ENCODE measurements at places on chromosomes 16 and 17.

DNA sequence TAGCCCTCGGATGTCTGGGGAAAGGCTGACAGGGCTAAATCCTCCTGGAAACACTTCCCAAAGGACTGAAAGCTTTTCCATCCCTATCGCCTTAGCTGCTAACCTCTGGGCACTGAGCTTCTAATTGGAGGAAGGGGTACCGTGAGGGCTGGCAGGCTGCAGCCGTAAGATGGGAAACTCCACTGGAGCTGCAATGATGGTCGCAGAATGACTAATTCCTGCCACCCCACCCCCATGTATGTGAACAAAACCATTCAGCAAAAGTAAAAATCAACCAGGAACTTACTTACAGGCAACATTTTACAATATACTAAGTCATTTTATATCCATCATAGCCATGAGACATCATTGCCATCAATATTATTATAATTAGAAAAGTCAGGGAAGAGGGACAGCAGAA is 133.3 kb downstream of the ABCC12 start:
- no peak for DNase-seq

DNA sequence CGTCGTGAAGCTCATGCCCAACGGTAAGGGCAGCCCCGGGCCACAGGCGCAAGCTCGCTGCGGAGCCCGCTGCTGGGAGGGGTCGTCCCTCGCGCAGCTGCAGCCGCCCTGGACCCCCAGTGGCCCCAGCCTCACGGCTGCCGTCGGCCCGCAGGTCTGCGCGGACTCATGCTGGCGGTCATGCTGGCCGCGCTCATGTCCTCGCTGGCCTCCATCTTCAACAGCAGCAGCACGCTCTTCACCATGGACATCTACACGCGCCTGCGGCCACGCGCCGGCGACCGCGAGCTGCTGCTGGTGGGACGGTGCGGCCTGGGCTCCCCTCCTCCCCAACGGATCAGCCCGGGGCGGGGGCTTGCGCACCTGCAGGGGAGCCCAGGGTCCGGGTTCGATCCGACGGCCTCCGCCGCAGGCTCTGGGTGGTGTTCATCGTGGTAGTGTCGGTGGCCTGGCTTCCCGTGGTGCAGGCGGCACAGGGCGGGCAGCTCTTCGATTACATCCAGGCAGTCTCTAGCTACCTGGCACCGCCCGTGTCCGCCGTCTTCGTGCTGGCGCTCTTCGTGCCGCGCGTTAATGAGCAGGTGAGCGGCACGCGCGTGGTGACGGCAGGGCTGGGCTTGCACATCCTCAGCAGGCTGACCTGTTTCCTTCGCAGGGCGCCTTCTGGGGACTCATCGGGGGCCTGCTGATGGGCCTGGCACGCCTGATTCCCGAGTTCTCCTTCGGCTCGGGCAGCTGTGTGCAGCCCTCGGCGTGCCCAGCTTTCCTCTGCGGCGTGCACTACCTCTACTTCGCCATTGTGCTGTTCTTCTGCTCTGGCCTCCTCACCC is 5.8 kb downstream of the SLC5A2 start:
- DNase-seq, result peak; percentile 27

- DNase-seq, result no peak
These were observed 40.5 kb upstream of the KLHDC4 start for GRCh38 chr16:87806261-87806640.

GRCh38 chr16:29678691-29679267 is at the start of gene QPRT:
TSS of gene QPRT (plus strand) at chr16:29679180. CDS start at chr16:29679198, 18 bp downstream.
- peak; percentile 60 for DNase-seq

DNA sequence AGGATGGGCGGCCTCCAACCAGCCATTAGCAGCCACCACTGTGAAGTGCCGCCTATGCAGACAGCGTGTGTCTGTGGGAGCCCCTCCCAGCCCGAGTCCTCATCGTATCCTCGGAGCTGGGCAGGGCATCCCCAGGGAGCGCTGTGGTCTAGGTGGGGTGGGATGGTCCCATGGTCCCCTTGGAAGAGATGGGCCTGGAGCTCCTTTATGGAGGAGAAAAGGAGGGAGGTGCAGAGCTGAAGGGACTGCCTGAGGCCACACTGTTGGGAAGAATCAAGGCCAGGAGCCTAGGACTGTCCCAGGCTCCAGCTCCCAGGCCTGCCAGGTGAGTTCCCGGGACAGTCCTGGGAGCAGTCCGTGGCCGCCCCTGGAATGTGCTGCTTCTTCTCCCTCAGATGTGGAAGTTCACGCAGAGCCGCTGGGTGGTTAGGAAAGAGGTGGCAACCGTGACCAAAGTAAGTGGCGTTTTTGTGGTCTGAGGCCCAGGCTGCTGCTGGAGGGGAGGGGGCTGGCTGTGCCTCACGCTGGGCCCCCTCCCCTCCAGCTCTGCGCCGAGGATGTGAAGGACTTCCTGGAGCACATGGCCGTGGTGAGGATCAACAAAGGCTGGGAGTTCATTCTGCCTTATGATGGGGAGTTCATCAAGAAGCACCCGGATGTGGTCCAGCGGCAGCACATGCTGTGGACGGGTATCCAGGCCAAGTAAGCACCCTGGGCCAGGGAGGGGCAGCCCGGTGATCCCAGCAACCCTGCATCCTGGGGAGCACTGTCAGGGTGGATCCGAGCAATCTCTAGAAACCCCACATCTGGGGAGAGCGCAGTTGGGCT is 27.0 kb downstream of the POLR3E start:
- no peak for DNase-seq

DNA sequence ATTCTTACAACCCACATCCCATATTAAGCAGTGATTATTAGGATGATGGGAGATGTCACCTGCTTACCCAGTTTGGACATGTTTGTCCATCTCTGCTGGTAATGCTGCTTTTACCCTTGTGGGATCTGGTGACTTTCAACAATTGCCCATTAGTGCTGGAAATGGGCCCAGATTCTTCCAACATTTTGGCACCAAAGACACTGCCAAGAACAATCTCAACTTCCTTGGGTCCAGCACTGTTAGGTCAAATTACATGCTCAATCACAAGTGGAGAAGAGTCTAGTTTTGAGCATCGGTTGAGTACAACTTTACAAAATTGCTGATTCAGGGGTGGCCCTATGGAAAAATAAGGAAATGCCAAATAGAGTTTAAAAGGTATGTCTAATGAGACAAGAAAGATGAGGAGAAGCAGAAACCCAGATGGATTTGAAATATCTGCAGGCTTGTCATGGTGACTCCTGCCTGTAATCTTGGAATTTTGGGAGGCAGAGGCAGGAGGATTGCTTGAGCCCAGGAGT is 13.0 kb upstream of the ZFP3 start:
- DNase-seq, result no peak

GRCh38 chr17:41322094-41322902 is 6.8 kb upstream of the KRTAP17-1 start:
- peak; percentile 77 for DNase-seq

- no peak for DNase-seq
These were observed 126.0 kb downstream of the ABCC12 start for GRCh38 chr16:48029768-48030167.
